Activated T-helper 1 cell treated with anti-CD3 and anti-CD28 coated beads, Interleukin-2, amount 50 U/mL, for 16 hours (primary cell): ENCODE measurements at places on chromosomes 6 and 20.

DNA sequence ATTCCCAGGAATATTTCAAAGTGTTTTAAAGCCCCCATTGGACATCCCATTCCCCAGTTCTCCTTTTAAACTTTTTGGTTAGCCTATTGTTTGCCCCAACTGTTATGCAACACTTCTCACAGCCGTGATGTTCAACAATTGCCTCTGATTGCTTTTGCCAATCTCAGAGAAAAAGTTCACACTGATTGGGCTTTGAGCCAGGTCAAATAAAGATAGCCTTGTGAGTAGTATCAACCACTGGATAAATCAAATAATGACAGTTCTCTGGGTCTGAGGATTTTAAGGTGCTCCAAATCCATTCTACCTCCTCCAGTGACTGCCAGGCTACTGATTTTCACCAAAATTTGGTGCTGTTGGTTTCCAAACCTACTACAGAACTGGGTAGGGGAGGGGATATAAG lies 19.1 kb upstream of the NOP56 start:
- DNase-seq, result no peak

GRCh38 chr6:35310265-35310831 lies 12.7 kb downstream of the DEF6 start:
- no peak for DNase-seq

DNA sequence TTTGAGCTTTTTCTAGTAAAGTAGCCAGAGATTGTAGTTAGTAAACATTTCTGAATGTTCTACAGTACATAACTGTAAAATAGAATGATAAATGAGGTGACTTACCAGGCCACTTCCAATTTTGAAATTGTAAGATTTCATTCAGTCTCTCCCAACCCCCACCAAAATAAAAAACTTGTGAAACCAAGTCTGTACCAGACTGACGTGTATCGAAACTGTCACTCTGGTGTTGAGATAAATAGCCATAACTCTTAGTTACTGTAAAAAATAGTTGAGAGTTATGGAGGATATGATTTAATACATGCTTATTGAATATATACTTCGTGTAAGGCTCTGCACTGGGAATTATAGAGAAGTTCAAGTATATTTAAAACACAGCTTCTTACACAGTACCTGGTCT lies 455.7 kb downstream of the PLCB1 start:
- DNase-seq, result no peak

DNA sequence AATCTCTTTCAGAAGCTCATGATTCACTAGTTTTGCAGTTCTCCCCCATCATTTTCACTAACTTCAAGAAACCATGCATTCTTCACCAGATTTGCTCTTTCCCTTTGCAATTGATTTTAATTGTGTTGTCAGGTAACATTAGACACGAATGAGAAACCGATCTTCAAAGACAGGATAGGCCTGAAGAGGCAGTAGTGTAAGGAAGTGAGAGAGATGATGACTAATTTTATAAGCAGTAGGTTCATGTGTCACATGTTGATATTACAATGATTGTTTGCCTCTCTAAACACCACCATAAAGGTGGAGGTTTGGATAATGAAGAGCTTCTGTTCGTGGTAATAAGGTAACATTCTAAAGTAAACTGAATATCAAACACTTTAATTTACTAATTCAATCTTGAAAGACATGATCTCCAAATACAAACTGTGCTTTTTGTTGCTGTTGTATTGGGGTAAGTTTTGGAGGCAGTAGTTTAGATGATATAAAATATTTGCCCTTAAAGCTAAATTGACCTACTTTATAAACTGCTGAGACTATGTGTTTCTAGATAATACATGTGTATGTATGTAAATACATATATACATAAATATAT lies 207.2 kb downstream of the PHACTR1 start:
- DNase-seq, result no peak

- DNase-seq, result no peak
Observed at GRCh38 chr20:32983459-32984112, 20.6 kb downstream of the SUN5 start.

DNA sequence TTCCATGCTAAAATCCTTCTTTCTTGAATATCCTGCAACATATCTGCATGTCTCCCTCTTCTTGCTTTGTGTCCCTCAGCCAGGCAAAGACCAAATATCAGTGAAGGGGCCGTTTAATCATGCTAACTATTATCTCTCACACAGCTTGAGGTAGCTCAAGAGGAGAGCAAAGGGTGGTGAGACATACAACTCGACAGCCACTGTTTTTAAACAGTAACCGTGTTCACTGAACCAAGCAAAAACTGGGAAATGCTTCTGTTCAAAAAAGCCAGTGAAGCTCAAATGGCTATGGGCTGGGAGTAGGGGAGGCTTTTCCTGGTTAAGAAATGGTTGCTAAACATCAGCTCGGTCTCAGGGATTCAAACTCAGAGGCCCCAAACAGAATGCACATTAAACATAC lies 83.4 kb downstream of the MAP7 start:
- no peak for DNase-seq

GRCh38 chr6:163554663-163555062 lies 140.1 kb downstream of the QKI start:
- peak; percentile 28 for DNase-seq

GRCh38 chr6:8276148-8276547 lies 159.2 kb downstream of the SLC35B3 start:
- no peak for DNase-seq

DNA sequence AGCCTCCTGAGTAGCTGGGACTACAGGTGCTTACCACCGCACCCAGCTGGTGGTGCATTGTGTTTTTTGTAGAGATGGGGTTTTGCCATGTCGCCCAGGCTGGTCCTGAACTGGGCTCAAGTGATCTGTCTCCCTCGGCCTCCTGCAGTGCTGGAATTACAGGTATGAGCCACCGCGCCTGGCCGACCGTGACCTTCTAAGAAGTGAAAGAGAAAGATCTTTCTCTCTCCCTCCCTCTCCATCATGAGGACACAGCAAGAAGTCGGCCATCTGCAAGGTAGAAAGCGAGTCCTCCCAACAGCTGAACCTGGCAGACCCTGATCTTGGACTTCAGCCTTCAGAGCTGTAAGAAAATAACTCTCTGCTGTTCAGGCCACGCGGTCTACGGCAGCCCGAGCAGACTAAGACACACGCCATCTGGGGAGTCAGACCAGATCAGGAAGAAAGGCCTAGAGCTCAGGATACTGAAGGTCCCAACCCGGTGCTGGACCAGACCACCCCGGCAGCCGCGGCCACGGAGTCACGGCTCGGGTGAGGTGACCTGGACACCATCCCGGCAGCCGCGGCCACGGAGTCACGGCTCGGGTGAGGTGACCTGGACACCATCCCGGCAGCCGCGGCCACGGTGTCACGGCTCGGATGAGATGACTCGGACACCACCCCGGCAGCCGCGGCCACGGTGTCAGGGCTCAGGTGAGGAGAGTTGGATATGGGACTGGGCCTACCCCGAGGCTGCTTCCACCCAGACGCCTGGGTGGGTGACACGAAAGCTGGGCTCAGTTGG lies 9.6 kb downstream of the GMEB2 start:
- DNase-seq, result no peak

DNA sequence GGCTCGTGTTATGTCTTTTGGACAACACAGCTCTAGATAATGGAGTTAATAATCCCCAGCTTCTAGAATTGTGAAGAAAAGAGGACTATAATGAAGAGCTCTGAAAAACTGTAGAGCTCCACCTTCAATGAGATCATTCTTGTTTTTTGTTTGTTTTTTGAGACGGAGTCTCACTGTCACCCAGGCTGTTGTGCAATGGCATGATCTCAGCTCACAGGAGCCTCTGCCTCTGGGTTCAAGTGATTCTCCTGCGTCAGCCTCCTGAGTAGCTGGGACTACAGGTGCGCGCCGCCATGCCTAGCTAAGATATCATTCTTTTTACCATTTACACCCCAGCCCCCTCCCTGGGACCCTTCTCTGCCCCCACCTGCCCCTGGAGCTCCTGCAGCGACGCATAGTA lies 36.6 kb downstream of the ERGIC3 start:
- no peak for DNase-seq

DNA sequence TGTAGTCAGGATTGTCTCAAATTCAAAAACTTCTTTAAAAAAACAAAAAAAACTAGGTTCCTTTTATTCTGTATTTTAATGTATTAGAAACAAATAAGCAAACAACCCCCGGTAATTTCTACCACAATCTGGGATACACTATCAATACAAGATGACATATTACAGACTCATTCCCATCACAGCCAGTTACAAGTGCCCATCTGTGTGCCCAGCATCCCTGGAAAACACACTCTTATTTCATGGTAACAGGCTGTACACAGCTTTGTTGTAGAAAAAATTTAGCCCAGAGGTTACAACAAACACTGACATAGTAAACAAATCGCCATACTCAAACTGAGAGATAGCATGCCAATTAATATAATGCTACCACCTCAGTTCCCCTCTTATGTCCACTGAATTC lies 16.3 kb downstream of the HBS1L start:
- no peak for DNase-seq

GRCh38 chr20:57398901-57399535 lies 7.8 kb downstream of the RBM38 start:
- DNase-seq, result no peak

DNA sequence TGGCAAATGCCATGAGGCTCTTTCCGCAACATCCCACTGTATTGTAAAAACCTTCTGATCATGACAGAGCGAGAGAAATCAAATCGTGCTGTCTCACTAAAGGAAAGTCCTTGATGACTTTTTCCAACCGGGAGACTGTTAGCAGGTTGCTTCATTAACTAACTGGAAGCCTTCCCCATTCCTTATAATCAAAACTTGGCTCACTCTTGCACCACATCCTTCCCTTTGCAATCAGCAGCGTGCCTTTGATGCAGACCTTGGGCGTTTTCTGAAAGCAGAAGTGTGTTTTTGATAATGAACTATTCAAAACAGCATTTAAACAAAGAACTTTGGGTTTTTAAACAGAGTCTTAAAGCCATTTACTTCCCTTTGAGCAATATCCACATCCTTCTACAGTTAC lies 96.2 kb upstream of the CNR1 start:
- DNase-seq, result no peak

GRCh38 chr6:165717732-165718465 lies 54.9 kb upstream of the PDE10A start:
- DNase-seq, result no peak

DNA sequence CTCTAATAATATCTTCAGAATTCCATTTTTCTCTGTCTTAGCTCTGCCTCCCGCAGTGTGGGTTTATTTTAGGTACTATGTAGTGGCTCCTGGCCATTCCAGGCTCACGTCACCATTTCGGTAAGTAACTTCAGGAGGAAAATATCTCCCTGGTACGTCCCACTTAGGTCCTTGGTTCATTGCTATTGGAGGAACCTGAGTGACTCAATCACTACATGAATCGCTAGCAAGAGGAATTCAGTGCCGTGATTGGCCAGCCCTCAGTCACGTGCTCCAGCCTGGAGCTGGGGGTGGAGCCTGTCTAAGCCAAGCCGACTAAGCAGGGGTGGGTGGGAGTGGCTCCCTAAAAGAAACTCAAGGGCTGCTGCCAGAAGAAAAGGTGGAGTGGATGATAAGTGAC lies 67.3 kb upstream of the E2F3 start:
- no peak for DNase-seq

GRCh38 chr6:158143700-158144099 lies 24.4 kb downstream of the SERAC1 start:
- DNase-seq, result no peak

DNA sequence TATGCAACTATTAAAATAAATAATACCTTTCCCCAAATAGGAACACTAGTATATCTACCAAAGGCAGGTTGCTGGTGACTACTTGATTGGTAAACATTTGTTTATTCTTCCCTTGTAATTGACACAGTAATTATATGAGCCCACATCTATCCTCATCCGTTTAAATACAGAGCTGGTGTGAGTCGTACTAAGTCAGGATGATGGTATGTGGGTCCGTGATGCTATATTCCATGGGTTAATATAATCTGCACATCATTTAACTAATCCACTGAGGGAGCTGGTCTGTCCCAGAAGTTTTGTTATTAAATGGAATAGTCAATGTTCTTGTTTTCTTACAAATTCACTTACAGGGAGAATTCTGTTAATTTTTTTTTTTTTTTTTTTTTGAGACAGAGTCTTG lies 164.0 kb upstream of the AGPAT4 start:
- DNase-seq, result no peak

- DNase-seq, result no peak
Observed at GRCh38 chr6:135658916-135659315, 161.4 kb upstream of the AHI1 start.

DNA sequence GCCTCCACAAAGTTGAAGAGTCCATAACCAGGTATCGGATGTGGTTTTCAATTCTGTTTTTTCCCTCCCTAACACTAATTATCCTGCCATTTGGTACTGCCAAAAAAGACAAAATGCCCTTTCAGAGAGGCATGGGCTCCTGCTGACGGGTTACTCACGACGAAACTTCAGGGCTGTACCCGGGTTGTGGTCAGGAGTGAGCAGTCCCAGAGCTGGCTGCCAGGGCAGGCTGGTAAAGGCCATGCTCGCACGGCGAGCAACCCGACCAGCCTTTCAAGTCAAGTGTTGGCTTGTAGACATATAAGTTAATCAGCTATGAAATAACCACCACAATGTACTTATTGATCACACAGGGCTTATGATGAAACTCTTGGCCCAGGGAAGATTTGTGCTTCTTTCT lies 152.5 kb downstream of the FOXC1 start:
- DNase-seq, result no peak

GRCh38 chr6:163348789-163349680 lies 65.5 kb upstream of the QKI start:
- no peak for DNase-seq

- no peak for DNase-seq
Observed at GRCh38 chr6:157284738-157285421, 38.4 kb downstream of the TMEM242 start.

GRCh38 chr20:34922654-34923381 lies 32.8 kb downstream of the GSS start:
- no peak for DNase-seq

- no peak for DNase-seq
Observed at GRCh38 chr6:7239590-7239948, 73.4 kb downstream of the SSR1 start.

GRCh38 chr20:18985551-18985950 lies 172.0 kb downstream of the SCP2D1 start:
- no peak for DNase-seq

DNA sequence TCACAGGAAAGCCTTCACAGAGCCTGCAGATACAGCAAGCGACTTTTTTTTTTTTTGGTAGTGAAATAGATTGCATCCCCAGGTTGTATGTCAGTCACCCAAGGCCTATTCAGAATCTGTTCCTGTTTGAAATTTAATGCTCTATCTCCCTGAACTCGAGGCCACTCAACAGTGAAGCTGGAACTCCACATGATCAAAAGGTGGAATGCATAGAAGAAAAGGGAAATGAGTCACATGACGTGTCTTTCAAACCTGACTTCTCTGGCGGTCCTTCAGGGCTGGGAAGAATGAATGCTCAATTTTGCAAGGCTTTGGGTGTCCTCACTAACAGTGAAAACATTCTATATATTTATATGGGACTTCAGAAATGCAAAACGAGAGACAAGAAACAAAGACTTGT lies 88.4 kb upstream of the B3GAT2 start:
- DNase-seq, result no peak

GRCh38 chr20:54162378-54163009 lies 11.3 kb downstream of the CYP24A1 start:
- no peak for DNase-seq

DNA sequence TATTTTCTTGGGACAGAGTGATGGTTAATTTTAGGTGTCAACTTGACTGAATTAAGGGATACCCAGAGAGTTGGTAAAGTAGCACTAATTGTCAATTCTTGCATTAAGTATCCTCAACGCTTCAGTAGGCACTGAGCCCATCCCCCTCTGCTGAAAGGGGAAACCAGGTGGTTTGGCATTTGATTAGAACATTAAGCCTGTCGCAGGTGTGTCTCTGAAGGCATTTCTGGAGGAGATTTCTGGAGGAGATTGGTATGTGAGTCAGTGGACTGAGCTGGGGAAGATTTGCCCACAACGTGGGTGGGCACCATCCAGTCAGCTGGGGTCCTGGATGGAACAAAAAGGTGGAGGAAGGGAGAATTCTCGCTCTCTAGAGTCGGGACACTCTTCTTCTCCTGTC lies 119.8 kb downstream of the RFX6 start:
- no peak for DNase-seq
